COR-L47 (cell line): ENCODE measurements at places on chromosomes 4 and X.

DNA sequence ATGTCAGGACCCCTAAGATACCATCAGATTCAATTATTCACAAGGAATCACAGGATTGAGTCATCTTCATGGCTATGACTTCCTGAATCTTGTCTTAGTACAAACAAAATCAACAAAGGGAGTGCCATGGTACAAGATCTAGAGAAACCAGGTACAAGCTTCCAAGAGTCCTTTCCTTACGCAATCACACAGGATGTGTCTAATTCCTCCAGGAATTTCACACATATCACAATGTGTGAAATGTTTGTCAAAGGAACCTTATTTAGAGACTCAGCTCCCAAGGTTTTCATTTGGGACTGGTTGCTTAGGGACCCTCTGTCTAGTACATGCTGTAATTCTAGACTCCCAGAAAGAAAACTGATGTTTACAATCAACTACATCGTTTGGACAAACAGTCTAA is 83.0 kb downstream of the MAB21L2 start:
- no peak for DNase-seq

GRCh38 chrX:18558799-18559198 is 113.1 kb downstream of the RS1 start:
- DNase-seq = no peak

- no peak for DNase-seq
Measured at GRCh38 chr4:74114234-74114633, 15.2 kb upstream of the CXCL2 start.

- no peak for DNase-seq
Measured at GRCh38 chr4:26133840-26134239, 187.0 kb upstream of the RBPJ start.

DNA sequence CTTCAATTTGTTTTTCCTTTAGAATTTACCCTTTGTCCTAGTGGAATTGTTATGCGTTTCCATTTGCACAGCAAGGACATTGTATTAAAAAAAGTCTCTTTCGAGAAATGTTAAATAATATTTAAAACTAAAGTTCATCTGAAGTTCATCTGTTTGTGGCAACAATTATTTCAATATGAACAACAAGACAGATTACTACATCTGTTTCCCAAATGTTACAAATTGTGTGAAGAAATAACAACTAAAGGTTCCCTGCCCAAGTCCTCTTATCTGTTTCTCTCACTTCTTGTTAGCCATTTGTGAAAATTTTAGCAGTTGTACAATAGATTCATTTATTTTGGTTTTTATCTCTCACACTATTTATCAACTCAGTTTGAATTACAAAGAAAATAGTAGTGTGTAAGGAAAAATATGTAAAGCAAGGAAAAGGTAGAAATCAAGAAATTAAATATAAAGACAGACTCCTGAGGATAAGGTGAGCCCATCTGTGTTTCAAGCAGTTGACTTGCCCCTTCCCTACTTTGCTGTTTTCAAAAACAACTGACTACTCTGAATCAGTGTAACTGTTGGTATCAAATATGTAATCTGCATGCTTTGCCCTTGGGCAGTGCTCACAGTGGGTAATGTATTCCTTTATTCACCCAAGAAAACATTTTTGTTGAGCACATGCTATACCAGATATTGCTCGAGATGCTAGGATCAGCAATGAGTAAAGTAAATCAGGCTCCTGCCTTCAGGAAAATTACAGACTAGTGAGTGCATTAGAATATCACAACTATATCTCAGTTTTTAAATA is 118.9 kb upstream of the PCDH7 start:
- DNase-seq = no peak

GRCh38 chr4:180637616-180638015 is 1605.6 kb upstream of the TENM3 start:
- no peak for DNase-seq

DNA sequence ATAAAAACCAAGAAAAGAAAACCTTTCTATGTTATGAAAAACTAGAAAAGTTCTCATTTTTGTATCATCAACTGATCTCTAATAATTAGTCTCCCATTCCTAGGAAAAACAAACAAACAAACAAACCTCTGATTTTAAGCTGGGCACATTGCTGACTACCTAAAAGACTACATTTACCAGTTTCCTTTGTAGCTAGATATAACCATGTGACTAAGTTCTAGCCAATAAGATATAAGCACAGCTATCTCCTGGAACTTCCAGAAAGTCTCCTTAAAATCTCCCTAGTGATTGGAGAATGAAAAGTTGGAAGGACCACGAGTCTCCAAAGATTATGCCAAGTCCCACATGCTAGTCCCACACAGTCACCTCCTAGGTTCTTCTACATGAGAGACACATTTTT is 108.9 kb downstream of the NR3C2 start:
- DNase-seq = no peak

GRCh38 chrX:100946299-100946927 is 17.7 kb upstream of the XKRX start:
- peak; percentile 0 for DNase-seq

DNA sequence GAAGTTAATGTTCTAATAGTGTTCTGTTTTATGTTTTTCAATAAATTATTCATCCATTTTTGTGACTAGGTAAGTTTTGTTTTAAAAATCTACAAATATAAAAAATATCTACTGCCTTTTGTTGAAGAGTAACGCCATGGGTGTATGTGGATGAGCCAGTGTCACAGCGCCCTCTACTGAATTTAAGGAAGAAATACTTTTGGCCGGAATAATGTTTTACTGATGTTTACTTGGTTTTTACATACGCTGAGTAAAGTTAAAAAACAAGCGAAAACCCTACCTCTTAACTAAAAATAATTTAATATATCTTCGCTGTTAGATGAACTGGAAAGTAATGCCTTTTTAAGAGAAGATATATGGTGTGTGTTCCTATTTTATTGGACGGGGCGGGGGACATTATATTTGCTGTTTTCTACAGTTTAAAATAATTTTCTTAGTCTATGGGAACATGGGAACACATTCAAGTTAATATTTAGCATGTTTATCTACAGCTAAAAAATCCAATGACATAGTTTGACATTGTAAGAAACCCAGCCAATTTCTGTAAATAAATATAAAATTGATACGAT is 86.1 kb downstream of the CPE start:
- peak; percentile 33 for DNase-seq

DNA sequence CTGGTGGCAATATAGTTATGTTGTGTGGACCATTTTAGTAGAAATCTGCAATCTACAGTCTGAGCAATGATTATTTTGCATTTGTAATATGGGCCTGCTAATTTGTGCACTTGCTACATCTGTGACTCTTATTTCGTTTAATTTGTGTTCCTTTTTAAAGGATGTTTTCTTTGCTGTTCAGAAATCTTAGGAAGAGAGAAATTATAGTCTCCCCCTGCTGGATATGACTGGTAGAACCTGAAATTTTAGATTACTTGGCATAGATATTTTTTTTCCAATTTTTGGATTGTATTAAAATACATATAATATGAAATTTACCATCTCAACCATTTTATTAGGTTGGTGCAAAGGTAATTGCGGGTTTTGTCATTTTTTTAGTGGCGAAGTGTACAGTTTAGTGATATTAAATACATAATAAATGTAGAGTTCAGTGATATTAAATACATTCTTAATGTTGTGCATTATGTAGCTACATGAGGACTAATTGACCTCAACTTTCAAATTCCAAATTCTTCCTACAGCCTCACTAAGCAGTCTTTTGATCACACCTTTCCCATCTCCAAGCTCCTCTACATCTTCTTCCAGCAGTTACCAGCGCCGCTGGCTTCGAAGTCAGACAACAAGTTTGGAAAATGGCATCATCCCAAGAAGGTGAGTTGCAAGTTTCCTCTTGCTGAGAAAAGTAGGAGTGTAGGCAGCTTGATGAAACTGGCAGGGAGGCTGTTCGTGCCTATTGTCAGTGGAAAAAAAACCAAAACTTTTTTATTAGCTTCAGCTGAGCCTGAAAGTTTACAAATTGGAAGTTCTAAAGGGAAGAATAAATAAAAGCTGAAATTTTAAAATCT is 82.2 kb downstream of the FNIP2 start:
- DNase-seq = no peak

DNA sequence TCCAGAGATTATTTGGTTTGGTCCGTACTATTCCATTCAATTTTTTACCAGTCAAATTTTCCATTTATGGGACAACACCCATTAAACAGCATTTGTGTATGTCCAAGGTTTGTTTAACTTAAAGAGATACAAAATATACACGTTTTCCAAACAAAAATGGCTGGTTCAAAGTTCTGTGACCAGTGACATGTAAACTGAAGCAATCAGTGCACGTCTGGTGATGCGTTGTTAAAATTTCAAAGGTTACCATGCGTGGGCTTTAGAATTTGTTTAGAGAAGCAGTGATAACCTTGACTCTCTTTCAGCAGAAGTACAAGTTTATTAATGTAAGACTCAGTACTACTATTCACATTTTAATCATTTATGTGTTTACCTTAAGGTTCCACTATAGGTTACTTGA is 25.2 kb upstream of the ALB start:
- no peak for DNase-seq

- DNase-seq = no peak
Measured at GRCh38 chr4:5040856-5041620, 10.2 kb upstream of the STK32B start.

DNA sequence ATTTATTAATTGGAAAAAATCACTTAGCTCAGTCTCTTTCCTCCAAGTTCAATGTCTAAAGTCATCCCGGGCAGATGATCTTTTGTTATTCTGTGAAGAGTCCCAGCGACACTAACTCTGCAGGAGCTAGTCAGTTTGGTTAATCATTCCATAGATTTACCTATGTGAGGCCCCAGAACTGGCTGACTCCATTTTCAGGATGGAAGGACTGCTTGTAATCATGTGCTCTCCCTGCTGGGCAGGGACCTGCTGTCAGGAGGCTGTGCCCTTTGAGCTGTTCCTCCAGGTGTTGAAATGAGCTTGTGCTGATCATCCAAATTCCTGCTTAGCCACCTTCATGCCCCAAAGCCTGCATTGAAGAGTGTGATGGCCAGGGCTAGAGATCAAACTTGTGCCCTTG is 169.8 kb downstream of the NHS start:
- no peak for DNase-seq
